ENCODE measurements at places on chromosomes 6 and 20.

- no peak overlapping the region for H3K4me3 ChIP-seq
- DNase-seq = no peak
- no peaks in the 10 kb centered on the region for H3K4me1 ChIP-seq
- no peak overlapping the region for H3K27ac ChIP-seq
- no peaks in the 10 kb centered on the region for H3K36me3 ChIP-seq
These were observed 58.8 kb downstream of the RSPO3 start for GRCh38 chr6:127177030-127177922.

DNA sequence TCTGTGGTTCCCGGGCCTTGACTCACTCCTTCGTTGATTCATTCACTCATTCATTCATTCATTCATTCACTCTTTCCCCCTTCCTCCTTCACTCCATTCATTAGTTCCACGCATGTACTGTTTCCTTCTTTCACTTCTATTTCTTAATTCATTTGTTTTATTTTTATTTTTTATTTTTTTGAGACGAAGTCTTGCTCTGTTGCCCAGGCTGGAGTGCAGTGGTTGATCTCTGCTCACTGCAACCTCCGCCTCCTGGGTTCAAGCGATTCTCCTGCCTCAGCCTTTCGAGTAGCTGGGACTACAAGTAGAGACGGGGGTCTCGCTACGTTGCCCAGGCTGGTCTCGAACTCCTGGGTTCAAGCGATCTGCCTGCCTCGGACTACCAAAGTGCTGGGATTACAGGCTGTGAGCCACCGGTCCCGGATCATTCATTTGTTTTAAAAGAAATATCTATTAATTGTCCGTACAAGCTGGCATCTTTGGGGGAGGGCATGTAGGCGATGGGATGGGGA is 427 bp upstream of the NFKBIE start:
- H3K36me3 ChIP-seq = peaks cover 5% of the 10 kb centered on the region
- H3K4me3 ChIP-seq = no peak overlapping the region
- no peak overlapping the region for H3K27ac ChIP-seq
- peaks cover 23% of the 10 kb centered on the region for H3K27me3 ChIP-seq

DNA sequence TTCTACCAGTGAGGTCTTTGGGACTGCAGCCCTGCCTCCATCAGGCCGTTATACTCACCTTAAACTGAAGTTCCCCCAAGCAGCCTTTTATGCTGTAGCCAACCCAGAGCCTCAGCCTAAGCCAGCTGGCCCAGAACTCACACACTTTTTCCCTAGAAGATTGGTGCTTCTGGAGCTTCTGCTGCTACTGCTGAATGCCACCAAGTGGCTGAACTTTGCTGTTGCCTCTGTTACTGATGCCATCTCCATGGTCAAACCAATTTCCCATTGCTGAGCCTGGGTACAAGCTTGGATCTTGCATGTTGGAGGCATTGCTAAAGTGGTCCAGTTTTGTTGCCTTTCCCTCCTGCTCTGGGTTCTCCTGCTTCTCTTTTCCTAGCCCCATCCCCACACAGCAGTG is 15.0 kb upstream of the TBX18 start:
- DNase-seq = no peak
- H3K27ac ChIP-seq = no peak overlapping the region

- no peaks in the 10 kb centered on the region for H3K36me3 ChIP-seq
- no peaks in the 10 kb centered on the region for H3K27me3 ChIP-seq
- H3K4me1 ChIP-seq = peaks cover 5% of the 10 kb centered on the region
- H3K4me3 ChIP-seq = no peak overlapping the region
- no peak for DNase-seq
- H3K27ac ChIP-seq = no peak overlapping the region
These were observed 195.2 kb upstream of the SASH1 start for GRCh38 chr6:148147463-148147830.

DNA sequence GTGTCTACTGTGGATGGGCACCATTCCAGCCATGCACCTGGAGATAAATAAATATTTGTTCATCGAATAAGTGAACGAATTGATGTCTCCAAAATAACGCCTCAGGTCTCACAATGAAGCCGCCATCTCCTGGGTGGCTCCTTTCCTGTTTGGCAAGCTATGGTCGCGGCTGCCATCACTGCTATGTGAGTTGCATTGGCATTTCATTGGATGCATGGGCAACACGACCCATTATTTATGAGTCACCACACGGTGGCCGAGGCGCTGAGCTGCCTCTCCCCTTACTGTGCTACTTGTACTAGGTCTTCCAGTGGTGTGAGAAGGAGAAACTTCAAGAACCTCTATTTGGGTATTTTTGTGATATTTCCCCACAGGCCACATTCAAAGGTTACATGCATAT is 21.3 kb upstream of the PDE10A start:
- H3K27ac ChIP-seq = no peak overlapping the region
- DNase-seq = no peak
- H3K4me1 ChIP-seq = peaks cover under 1% of the 10 kb centered on the region
- H3K36me3 ChIP-seq = no peaks in the 10 kb centered on the region
- H3K4me3 ChIP-seq = no peak overlapping the region

DNA sequence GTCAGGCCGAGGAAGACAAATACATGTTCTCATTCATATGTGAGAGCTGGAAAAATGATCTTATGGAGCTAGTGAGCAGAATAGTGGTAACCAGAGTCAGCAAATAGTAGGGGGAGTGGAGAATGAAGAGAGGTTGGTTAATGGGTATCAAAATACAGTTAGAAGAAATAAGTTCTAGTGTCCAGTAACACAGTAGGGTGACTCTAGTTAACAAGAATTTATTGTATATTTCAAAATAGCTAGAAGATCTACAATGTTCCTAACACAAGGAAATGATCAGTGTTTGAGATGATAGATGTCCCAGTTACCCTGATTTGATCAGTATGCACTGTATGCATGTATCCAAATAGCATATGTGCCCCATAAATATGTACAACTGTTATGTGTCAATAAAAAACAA is 128.4 kb downstream of the BCKDHB start:
- no peaks in the 10 kb centered on the region for H3K36me3 ChIP-seq
- no peaks in the 10 kb centered on the region for H3K4me1 ChIP-seq
- H3K27me3 ChIP-seq = no peaks in the 10 kb centered on the region
- no peak overlapping the region for H3K4me3 ChIP-seq

DNA sequence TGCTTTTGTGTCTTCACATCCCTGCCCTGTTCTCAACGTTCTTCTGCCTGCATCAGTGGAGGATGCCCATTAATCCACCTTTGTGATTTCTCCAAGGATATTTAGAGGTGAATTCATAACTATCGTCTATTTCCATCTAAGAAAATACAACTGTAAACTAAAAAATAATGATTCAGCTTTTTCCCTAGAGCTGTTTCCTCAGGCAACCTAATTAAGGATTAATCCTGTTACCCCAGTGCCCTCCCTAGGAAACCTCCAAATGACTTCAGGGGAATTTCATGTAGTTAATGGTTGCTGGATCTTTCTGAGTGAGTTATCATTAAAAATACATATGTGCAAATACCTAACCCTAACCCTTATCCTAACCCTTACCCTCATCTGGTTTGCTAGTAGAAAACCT is 14.6 kb upstream of the AFDN start:
- no peak overlapping the region for H3K27ac ChIP-seq
- no peaks in the 10 kb centered on the region for H3K27me3 ChIP-seq
- no peak overlapping the region for H3K4me3 ChIP-seq
- DNase-seq = no peak
- H3K4me1 ChIP-seq = peaks cover 5% of the 10 kb centered on the region

GRCh38 chr6:27478141-27478705 is 5.3 kb upstream of the ZNF184 start:
- no peaks in the 10 kb centered on the region for H3K36me3 ChIP-seq
- no peak for DNase-seq
- no peaks in the 10 kb centered on the region for H3K27me3 ChIP-seq
- H3K4me3 ChIP-seq = no peak overlapping the region
- no peaks in the 10 kb centered on the region for H3K4me1 ChIP-seq
- no peak overlapping the region for H3K27ac ChIP-seq

DNA sequence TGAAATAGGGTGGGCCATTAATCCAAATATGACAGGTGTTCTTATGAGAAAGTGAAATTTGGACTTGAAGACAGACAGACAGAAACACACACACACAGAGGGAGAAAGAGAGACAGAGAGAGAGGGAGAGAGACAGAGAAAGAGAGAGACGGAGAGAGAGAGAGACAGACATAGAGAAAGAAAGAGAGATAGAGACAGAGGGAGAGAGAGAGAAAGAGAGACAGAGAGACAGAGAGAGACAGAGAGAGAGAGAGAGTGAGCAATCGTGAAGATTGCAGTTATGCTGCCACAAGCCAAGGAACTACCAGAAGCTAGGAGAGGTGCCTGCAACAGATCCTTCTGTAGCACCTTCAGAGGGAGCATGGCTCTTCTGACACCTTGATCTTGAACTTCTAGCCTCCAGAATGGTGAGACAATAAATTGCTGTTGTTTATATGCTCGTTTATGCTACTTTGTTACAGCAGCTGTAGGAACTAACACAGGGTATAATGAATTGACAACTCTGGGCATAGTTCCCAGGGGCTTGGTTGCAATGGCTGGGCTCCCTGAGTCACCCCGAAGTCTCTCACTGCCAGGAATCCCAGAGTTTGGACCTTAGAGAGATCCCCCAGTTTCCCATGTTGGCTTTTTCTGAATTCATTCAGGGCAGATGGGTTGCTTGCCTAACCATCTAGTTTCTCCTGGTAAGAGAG is 44.7 kb upstream of the ECI2 start:
- H3K4me3 ChIP-seq = no peak overlapping the region
- no peaks in the 10 kb centered on the region for H3K27me3 ChIP-seq
- H3K36me3 ChIP-seq = no peaks in the 10 kb centered on the region
- peaks cover 2% of the 10 kb centered on the region for H3K4me1 ChIP-seq
- H3K27ac ChIP-seq = no peak overlapping the region

DNA sequence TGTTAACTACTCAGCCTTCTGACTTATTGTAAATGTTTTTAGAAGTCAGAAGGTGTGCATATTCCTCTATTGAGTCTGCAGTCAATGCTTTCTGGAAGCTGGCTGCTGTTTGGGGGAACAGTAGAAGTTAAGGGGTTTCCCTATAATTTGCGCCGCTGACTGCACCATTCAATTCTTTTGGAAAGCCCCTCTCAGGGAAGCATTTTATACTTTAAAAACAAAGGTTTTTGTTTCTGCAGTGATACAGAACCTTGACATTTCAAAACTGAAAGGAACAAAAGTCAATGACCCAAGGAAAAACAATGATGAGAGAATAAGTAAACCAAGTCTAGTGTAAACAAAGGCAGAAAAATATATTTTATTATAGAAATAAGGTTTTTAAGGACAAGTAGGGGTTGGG is 120.8 kb upstream of the TNFAIP3 start:
- no peaks in the 10 kb centered on the region for H3K36me3 ChIP-seq
- no peaks in the 10 kb centered on the region for H3K27me3 ChIP-seq
- H3K4me3 ChIP-seq = no peak overlapping the region
- DNase-seq = no peak
- no peak overlapping the region for H3K27ac ChIP-seq

DNA sequence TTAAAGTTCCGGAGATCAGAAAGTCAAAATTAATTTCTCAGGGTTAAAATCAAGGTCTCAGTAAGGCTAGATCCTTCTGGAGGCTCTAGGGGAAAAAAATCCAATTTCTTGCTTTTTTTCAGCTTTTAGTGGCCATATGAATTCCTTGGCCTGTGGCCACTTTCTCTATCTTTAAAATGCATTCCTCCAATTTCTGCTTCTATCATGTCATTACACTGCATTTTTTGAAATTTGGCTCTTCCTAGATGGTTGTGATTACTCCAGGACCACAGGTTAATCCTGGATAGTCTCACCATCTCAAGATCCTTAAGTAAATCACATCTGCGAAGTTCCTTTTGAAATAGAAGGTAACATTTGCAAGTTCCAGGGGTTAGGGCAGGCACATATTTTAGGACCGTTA is 1294.9 kb upstream of the CITED2 start:
- no peaks in the 10 kb centered on the region for H3K27me3 ChIP-seq
- no peaks in the 10 kb centered on the region for H3K36me3 ChIP-seq
- no peak overlapping the region for H3K27ac ChIP-seq
- no peak overlapping the region for H3K4me3 ChIP-seq

DNA sequence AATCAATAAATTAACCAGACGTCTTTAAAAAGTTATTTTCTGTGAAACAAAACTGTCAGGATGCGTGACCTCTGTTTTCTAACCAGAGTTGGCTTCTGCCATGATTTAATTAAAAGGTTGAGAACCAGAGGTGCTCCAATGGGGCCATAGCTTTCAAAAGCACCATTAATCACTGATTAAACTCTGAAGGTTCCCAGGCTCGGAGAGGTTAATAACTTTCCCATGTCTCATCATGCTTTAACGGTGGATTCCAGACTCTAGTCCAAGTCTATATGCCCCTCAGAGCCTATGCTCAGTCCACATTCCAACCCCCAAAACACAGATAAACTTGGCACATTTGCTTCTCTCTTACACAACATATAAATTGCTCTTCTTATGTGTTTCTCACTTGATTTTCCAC is 95.5 kb downstream of the SNAP91 start:
- no peak for DNase-seq
- no peaks in the 10 kb centered on the region for H3K4me1 ChIP-seq
- H3K27ac ChIP-seq = no peak overlapping the region
- no peaks in the 10 kb centered on the region for H3K36me3 ChIP-seq
- H3K27me3 ChIP-seq = no peaks in the 10 kb centered on the region
- no peak overlapping the region for H3K4me3 ChIP-seq

DNA sequence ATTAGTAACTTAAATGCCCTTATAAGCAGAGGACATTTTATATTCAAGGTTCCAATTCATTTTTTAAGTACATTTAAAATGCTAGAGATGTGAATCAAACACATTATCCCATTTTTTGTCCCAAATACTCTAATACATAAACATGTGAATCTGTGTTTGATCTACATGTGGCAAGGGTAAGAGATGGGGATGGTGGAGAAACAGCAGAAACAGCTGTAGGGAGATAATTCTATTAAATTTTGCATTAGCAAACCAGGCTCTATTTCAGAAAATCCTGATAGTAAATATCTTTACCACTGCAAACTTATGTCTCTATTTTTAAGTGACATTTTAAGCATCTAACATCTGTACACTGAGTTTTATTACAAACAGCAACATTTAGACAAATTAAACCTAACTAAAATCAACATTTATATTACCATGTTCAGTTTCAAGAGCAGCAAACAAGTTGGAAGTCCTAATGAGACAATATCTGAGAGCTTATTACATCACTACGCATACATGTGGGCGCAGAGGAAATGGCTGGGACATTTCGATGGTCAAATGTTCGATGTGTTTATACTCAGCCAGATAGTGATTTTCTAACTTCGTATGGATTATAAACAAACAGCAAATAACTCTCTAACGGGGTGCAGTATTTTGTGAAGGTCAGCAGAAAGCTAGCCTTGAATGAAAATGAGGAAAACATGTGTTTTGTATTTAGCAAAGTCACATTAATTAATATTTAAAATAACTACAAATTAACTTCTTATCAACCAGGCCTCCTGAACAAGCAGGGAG is 165.1 kb downstream of the GJA1 start:
- H3K27me3 ChIP-seq = no peaks in the 10 kb centered on the region
- no peak overlapping the region for H3K4me3 ChIP-seq
- no peak overlapping the region for H3K27ac ChIP-seq
- no peak for DNase-seq
- H3K36me3 ChIP-seq = no peaks in the 10 kb centered on the region

DNA sequence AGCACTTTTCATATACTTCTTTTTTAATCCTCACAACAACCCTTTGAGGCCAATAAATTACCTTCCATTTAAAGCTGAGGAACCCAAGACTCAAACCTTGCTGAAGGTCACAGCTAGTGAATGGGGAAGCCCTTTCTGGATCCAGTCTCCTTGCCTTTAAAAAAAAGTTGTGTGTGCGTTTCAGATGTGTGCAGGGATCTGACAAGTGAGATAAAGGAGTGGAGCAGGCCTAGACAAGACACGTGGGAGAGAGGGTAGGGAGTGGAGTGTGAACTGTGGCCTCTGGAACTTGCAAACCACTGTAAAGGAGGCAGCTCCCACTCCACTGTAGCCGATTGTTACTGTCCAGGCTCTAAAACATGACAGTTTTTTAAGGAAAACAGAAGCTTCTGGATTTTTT is 1.9 kb downstream of the KLHL32 start:
- H3K27ac ChIP-seq = no peak overlapping the region
- no peak overlapping the region for H3K4me3 ChIP-seq
- H3K27me3 ChIP-seq = no peaks in the 10 kb centered on the region
- DNase-seq = no peak
- H3K36me3 ChIP-seq = no peaks in the 10 kb centered on the region

All from trophoblast cell (in vitro differentiated cells and primary cell).